HS-27A (cell line): ENCODE measurements at places on chromosomes 2 and 18.

- no peak for DNase-seq
Observed at GRCh38 chr2:66555091-66555490, 120.2 kb downstream of the MEIS1 start.

DNA sequence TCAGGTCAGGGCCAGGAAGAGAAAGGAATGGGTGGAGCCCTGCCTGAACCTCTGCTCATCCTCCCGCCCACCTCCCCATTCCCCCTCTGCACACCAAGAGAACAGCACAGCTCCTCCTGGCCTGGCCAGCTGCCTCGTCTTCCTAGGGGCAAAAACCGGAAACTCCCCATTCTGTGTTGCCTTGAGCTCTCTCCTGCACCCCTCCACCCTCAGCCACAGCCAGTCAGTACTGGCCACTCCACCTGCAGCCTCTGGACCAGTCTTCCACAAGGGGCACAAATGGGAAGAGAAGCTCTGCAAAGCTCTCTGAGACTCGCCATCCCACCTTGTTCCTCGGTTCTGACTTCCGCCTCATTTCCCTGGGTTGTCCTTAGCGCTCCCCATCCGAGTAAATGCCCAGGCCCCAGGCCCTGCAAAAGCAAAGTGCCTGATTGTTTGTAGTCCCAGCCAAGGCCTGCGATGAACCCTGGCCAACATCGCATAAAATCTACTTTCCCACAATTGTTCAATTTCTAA lies 39.3 kb upstream of the SLC35G4 start:
- no peak for DNase-seq

GRCh38 chr2:151914989-151915628 lies 86.9 kb upstream of the ARL5A start:
- no peak for DNase-seq

- no peak for DNase-seq
Observed at GRCh38 chr2:178479758-178480226, 465 bp upstream of the PLEKHA3 start.

GRCh38 chr2:230863442-230864121 lies 1.2 kb upstream of the ITM2C start:
- DNase-seq, result no peak

DNA sequence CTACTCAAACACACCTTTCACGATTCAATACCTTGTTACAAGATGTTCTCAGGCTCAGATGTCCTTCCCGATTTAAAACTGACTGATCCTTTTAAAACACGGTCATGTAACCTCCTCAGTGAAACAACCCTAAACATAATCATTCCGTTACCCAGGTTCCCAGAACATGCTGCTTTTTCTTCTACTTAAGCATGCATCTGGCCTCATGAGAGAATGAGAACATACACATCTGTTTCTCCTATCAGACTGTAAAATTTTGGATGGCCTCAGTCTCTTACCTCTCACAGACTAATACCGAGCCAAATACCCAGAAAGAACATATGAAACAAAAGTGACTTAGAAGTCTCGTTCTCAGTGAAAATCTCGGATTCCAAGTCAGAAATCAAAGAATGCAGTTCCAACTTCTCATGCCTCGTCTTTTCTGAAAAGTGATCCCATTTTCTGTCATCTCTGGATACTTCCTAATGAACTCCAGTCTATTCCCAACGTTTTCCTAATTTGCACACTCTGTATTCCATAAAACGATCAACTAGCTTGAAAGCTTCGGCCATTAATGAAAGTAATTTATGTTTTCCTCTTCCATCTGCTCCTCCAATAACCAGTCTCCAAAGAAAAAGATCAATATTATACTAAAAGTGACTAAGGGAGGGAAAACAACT lies 919 bp downstream of the SF3B1 start:
- no peak for DNase-seq

DNA sequence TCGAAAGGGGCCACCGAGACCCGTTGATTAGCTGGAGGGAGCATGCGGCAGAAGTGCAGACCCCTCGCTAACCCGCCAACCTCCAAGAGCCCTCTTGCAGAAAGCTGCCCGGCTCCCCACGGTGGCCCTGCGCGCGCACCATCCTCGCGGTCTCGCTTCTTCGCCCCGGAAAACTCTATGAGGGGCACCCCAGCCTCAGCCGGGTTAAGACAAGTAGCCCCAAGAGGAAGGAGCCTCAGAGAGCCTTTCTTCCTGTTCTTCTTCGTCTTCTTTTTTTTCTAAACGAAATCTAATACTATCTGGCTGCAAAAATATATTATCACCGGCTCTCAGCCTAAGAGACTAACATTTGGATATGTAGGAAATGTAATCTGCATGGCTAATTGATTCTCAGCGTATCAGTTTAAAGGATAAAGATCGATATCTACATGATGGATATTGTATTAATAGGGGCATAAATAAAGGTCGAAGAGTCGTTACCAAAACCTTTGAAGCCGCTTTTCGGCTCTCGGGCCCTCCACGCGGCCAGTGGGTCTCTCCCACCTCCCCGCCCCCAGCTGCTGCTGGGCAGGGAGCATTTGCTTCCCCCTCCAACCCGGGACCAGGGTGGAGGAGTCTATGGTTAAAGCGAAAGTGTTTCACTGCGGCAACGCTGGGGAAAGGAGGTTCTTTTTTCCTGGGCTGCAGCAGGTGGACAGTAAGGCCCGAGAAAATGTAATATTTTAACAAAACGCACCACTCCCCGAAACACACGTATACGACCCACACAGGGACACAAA lies 6.1 kb upstream of the PAX3 start:
- no peak for DNase-seq

- no peak for DNase-seq
Observed at GRCh38 chr18:3061581-3062312, 48.8 kb upstream of the LPIN2 start.

DNA sequence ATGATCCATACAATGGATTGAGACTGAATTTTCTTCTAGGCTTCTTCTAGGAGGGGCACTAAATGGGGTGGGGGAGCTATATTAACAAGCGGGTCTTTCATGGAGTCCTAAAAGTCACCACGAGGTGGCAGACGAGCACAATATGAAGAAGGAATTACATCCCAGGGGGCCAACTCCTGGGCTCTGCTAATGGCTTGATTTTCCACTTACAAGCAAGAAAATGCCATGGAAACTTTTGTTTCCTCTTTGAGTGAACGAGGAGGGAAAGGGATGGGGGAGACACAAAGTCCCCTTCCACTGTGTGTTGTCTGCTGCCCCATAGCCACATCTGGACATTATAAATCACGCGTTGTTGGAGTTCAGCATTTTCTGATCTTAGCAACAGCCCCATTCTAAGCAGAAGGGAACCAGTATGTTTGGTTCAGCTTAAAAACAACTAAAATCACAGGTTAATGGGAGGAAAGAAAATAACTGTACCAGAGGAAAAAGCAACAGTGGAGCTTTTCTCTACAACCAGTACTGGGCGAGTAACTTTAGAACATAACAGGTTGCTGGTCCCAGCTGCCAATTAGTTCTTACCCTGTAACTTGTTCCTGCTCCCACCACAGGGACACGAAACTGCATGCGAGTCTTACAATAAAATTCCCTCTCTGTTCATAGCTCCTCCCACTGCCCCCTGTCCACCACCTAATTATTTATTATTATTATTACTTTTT lies 285.0 kb upstream of the PARD3B start:
- DNase-seq, result peak; percentile 17
